Activated CD4-positive, CD25-positive, alpha-beta regulatory T cell treated with anti-CD3 and anti-CD28 coated beads, Interleukin-2, amount 50 U/mL, for 16 hours (primary cell): ENCODE measurements at places on chromosomes 3 and 15.

- DNase-seq: no peak
Observed at GRCh38 chr15:51864408-51865056, 35.1 kb downstream of the TMOD3 start.

DNA sequence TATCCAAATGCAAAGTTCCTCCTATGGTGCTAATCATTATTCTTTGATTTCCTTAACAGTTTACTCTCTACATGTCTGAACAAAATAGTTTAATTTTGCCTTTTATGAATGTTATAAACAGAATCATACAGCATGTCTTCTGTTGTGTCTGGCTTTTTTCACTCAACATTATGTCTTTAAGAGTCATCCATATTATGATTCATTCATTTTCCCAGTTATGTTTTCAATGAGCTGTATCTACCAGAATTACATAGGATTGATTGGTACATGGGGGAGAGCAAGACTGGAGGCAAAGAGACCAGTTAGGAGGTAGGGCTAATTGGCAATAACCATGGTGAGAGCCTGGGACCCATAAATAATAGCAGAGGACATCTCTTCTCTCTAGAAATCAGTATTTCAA lies 16.6 kb upstream of the RAP2B start:
- DNase-seq: no peak

- no peak for DNase-seq
Observed at GRCh38 chr3:168834558-168834957, 738.8 kb upstream of the GOLIM4 start.

DNA sequence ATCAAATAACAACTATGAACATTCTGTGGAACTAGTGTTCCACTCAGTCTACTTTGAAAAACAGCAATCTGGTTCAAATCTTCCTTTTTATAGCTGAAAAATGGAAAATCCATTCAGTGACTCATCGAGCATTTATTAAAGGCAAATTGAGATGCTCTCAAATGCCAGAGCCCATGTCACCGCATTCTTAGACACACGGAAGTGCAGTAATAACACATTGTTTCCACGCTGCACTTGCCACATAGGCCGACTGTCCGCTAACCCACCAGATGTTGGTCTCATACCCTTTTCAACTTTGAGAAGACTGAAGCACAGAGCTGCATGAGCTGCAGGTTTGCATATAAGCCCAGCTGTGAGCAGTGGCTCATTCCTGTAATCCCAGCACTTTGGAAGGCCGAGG lies 95.9 kb downstream of the TMEM266 start:
- no peak for DNase-seq

- DNase-seq: no peak
Observed at GRCh38 chr3:78825118-78825857, 942.5 kb downstream of the ROBO1 start.

DNA sequence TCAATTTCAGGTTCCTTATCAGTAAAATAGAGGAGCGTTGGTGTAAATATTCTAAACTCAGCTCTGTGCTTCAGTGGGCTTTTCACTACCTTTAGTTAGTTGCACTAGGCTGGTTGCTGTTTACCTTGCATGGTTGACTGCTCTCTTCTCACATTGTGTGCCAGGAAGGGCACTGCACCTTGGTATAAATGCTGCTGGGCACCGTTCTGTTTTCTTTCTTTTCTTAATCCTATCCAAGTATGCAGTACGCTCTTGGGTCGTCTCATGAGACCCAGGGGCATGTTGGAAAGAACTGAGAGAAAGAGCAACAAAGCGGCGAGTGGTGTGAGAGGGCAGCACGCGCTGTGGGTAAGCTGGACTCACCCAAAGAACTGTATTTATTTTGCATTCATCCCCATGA lies 22.4 kb downstream of the KCNMB2 start:
- DNase-seq: no peak

DNA sequence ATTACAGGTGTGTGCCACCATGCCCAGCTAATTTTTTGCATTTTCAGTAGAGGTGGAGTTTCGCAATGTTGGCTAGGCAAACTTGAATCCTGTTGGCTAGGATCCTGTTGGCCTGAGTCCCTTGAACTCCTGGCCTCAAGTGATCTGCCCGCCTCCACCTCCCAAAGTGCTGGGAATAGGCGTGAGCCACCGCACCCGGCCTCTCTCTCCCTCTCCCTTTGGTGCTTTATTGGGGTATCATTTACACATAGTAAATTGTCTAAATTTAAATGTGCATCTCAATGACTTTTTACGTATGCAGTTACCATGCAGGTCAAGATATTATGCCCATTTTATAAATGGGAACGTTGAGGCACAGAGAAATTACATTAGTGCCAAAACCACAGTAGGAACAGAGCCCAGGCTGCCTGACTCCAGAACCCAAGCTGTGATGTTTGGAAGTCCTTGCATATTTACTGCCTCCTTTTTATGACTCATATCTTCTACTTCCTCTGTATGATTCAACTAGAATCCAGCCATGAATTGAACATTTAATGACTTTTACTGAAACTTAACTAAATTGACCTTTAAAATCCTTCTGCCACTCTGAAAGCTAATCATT lies 34.0 kb upstream of the RPP14 start:
- no peak for DNase-seq

DNA sequence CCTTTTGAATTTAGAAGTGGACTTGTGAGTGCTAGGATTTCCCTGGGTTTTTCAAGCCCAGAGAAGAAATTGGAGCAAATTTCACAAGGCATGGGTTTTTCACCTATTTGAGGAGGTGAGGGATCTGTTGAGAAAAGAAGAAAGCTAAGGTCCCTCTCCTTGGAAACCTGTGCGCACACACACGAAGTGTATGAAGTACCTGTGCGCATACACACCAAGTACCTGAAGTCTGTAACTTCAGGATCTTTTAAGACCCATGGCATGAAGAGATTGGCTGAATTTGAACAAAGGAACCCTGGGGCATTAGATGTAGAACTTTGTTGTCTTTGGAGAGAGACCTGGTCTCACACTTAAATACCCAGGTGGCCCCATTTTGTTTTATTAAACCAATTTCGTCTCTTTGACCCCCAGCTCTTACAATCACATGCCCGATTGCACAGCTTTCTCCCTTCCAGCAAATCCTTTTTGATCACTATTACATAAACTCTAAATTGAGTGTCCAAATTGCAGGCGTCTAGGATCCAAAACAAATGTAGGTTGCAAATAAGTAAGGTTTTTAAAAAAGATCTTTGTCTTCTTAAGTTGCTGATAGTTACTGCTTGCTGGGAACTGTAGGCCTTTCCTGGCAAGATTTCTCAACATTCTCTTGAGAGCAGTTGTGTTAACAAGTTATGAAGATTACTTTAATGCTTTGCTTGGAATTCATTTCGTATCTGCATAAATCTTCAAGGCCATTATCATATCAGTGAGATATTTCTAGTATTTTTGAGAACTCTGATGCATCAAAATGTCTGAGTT lies 64.3 kb downstream of the CMTM8 start:
- no peak for DNase-seq
